Activated CD4-positive, alpha-beta T cell treated with anti-CD3 and anti-CD28 coated beads for 4 hours (primary cell): ENCODE measurements at places on chromosomes 7 and 10.

GRCh38 chr7:32379510-32380112 is 110.6 kb downstream of the LSM5 start:
- no peak for DNase-seq

DNA sequence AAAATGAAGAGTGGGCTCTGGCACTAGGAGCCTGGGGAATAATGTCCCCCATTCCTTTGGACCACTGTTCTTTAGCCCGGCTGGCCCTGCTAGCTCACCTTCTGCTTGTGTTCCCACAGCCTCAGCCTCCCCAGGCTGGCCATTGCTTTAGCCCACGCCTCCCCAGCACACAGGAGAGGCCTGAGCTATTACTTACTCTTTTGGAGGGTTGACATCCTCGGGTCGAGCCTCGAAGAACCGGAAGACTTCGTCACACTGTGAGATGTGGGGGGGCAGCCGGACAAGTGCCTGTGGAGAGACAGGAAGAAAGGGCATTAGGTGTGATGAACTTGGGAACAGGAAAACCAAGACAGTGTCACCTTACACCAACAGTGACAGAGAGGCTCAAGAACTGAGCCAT is 131.3 kb downstream of the SH3PXD2A start:
- DNase-seq: no peak

DNA sequence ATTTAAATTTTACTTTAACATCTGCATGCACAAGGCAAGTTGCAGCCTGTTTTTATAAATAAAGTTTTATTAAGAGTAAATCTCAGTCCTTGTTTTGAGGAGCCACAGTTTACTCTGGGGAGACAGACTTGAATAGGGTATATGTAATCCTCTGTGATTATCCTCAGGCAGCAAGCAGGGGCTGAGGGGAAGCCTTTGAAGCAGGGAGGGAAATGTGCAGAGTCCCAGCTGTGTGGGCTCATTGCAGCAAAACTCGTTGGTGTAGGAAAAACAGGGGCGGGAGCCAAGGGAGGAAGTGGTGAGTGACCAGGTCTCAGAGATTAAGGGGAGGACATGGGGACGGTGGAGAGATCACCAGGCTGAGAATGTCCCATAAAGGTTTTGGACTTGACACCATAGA is 34.3 kb upstream of the SMC3 start:
- no peak for DNase-seq

- no peak for DNase-seq
Measured at GRCh38 chr10:101066896-101067355, 5.1 kb downstream of the KAZALD1 start.

DNA sequence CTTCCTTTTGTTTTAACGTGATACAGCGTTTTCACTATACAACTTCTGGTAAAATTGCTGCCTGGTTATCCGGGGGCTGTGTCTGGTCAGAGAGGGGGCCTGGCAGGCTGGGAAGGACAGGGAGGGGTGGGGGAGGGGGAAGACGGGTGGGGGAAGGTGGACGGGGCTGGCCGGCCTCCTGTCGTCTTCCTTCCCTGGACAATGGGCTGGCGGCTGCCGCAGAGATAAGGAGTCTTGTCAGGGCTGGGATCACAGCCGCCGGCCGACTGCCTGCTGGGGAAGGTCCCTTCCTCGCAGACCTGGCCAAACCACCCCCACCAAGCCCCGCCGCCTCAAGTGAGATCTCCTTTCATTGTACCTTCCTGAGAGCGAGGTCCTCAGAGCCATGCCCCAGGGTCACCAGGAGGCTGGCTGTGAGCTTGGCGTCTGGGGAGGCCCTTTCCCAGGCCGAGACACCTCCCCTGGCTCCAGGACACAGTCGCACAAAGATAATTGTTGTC is 151.2 kb upstream of the TNRC18 start:
- DNase-seq: no peak

DNA sequence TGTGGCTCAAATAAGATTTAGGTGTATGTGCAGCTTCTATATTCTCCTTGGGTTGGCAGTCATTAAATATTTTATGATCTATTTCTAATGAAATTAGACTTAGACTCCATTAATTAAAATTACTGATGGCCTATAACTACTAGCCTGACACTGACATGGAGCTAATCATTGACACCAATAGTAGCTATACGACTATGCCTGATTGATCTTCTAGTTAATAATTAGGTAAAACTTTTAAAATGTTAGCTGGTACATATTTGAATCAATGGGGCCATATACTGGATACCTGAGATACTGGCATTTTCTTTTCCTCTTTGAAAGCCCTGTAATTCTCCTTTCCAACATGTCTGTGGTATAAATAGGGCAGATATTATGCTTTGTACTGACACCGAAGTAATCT is 14.4 kb downstream of the WEE2 start:
- no peak for DNase-seq

DNA sequence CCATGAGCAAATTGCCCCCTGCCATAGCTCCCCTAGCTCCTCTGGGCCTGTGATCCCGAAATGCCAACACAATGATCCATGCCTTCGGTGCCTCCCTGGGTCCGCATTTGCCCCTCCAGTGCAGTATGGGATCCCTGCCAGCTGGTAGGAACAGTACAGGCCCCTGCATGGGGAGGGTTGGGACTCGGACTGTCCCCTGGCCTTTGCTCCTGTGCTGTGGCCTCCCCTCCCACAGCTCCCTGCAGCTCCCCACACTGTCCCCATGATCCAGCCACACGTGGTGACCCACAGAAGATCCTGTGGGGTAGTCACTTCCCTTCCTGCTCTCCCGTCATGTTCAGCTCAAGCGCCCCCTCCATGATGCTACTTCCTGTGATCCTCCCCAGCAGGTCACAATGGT is 140.3 kb downstream of the MAPK8 start:
- DNase-seq: no peak

GRCh38 chr7:15685358-15686294 is 857 bp downstream of the MEOX2 start:
- no peak for DNase-seq

GRCh38 chr7:43729924-43730248 is 563 bp upstream of the COA1 start:
- no peak for DNase-seq

GRCh38 chr10:62019685-62020359 is 118.3 kb downstream of the ARID5B start:
- DNase-seq: no peak

GRCh38 chr7:1041551-1042491 is 2.5 kb upstream of the GPR146 start:
- DNase-seq: no peak

GRCh38 chr10:28833313-28833712 is 156.0 kb downstream of the BAMBI start:
- no peak for DNase-seq

- no peak for DNase-seq
Measured at GRCh38 chr7:156128496-156128895, 316.2 kb upstream of the SHH start.

GRCh38 chr7:157462419-157462771 is 125.6 kb downstream of the DNAJB6 start:
- DNase-seq: no peak

GRCh38 chr10:1600861-1601260 is 136.5 kb downstream of the ADARB2 start:
- DNase-seq: no peak

GRCh38 chr10:43225004-43225786 is 41.7 kb downstream of the RASGEF1A start:
- no peak for DNase-seq

- DNase-seq: no peak
Measured at GRCh38 chr10:78900715-78901430, 167.9 kb upstream of the ZMIZ1 start.

DNA sequence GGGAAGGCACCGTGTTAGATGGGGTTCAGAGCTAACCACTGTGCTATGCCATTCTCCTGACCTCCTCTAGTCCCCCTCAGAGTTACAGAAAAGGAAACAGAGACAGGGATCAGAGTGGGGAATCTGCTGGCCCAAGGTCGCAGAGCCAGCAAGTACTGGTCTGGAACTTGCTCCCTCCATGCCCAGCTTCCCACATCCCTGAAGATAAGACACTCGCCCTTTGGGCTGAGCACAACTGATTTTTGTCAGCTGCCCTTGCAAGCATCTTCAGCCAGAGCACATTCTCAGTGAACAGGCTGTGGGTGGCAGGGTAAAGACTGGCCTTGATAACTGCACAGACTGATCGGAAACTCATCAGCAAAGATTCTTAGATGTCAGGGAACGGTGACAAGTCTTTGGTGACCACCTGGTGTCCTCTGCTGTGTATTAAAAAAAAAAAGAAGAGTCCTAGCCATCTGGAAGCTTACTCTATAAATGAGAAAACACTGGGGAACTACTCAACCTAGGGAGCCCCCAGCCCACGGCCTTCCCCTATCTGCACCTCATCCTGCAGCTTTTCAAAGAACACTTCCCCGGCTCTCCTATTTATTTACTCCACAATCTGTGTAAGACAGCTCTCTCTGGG is 1.3 kb upstream of the SORBS1 start:
- no peak for DNase-seq

GRCh38 chr7:1926908-1927306 is 256.8 kb downstream of the ELFN1 start:
- no peak for DNase-seq

DNA sequence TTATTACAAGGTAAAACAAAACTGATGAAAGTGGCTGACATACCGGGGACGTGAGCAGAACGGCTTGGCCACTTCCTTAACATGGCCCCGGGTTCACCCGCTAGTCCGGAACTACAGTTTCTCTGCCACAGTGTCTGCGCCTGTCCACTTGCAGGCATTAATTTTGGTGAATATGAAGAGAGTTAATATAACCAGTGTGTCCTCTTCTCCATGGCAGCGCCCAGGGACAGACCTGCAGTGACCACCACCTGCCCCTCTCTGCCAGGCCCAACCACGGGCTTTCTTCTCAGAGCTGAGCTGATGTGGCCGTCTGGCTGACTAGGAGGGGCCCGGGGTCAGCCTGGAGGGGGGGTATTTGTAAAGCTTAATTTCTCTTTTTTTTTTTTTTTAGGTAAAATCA is 1.1 kb upstream of the NDUFB2 start:
- DNase-seq: no peak

DNA sequence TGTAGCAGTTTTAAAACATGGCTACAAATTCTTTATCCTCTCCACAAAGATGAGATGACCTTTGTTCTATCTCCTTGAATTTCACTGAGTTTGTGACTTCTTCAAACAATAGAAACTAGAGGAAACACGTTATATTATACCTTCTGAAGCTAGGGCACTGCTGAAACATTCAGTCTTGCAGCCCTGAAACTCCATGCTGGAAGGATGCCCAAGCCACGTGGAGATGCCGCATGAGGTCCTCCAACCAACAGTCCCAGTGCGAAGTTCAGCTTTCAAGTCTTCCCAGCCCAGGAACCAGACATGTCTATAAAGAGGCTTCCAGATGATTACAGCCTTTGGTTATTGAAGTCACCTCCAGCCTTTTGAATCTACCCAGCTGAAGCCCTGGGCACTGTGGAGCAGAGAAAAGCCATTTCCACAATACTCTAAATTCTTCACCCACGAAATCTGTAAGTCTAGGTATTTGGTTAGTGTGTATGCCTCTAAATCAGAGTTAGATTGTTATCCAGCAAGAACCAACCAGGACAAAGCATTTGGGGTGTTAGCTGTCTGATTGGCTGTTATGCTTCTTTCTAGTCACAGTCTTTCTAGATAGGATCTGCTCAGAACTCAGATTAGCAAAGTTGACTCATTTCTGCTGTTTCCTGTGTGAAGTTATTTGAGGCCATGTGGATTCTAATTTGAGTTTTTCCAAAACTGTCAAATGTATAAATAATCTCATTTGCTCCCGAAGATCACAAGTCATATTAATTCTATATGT is 186.5 kb upstream of the TMEM72 start:
- DNase-seq: no peak

GRCh38 chr10:132670546-132671227 is 115.3 kb downstream of the NKX6-2 start:
- DNase-seq: no peak

DNA sequence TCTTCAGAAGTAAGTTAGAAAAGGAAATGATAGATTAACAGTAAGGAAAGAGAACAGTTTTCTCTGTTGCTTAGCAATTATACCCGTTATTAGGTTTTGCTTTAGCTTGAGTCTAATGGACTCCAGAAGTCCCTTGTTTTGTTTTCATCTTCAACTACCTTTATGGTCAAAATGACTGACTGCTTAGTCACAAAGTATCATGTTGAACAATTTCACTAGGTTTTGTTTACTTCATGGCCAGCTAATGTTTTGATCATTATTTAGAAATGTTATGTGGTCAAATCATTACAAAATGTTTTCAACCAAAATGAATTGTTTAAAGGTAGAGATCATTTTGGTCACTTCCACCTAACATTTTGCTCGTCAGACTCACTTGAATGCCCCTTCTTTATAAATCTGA is 1.9 kb downstream of the UBN2 start:
- DNase-seq: no peak

DNA sequence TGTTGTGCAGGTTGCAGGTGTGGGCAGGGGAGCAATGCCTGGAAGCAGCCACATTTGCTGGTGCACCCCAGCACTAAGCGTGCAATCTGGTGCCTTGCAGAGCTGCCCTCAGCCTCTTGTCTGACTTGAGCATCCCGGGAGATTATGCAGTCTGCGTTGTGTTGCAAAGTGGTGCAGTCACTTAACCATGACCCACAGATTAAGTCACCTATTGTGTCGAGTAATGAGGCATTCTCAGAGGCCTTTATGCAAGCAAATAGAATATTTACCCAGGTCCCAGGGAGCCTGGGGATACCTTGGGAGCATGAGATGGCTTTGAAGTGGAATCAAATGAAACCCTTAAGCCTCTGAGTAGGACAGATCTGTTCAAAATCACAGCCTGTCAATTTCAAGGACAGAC is 529.0 kb downstream of the TYW1 start:
- no peak for DNase-seq

GRCh38 chr10:14918964-14919363 is 34.9 kb downstream of the DCLRE1C start:
- no peak for DNase-seq

DNA sequence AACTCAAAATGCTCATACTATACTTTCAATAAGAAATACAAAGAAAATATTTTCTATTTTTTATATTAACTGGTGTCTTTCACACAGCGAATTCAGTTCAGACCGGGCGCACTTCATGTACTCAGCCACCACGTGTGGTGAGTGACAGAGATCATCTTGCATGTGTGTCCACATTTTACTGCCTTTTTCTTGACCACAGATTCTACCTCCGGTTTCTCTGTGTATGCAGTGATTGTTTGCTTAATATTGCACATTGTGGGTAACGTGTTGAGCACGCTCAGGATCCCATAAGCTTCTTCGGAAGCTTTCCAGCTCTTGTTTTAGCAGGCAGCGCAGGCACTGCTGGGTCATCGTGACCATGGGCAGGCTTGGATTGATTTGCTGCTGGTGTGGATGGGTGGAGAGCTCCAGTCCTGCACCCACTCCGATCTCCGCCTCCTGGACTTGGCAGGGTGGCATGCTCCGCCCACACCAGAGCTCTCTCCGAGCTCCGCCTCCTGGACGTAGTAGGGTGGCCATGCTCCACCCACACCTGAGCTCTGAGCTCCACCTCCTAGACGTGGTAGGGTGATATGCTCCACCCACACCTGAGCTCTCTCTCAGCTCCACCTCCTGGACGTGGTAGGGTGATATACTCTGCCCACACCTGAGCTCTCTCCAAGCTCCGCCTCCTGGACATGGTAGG is 253.3 kb downstream of the DIP2C start:
- no peak for DNase-seq
